ENCODE measurements at places on chromosomes 1 and 21.

GRCh38 chr1:155813672-155814071, 43.3 kb downstream of the GON4L start:
- no peak for DNase-seq

- no peak for DNase-seq
These were observed 5.6 kb upstream of the REN start for GRCh38 chr1:204171751-204172178.

- DNase-seq, result no peak
These were observed 21.3 kb downstream of the PDE4B start for GRCh38 chr1:65813956-65814355.

DNA sequence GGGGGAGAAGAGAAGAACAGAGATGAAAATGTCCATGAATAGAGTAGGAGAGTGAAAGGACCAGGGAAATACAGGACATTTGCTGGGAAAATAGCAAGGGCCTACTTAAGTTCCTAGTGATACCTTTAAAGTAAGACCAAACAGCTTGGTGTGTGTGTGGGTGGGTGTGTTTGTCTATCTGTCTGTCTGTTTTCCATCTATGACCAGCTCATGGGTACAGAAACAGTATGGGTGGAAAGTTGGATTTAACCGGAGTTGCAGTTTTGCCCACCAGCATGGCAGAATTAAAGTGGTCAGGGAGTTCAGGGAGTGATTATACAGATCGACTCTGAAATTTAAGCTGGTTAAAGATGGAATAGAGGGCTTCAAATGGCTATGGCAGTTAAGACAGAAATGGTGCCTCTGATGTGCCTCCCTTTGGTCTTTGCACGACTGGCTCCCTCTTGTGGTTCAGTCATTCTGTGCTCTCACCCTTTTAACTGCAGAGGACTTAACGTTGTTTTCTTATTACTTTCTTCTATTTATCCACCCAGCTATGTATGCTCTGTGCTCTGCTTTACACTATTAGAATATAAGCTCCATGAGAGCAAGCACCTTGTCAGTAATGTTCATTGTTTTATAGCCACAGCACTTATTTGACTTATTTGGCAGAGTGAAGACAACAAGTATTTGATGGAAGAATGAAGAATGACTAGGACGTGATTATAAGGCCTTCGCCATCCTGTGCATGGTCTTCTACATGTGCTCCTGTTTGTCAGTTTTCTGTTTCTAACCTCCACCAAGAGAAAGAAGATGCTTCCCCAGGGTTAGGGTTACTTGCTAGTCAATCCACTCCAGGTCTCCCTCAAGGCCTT, 72.7 kb upstream of the AK4 start:
- peak; percentile 40 for DNase-seq

GRCh38 chr1:181335631-181336030, 147.7 kb upstream of the CACNA1E start:
- no peak for DNase-seq

DNA sequence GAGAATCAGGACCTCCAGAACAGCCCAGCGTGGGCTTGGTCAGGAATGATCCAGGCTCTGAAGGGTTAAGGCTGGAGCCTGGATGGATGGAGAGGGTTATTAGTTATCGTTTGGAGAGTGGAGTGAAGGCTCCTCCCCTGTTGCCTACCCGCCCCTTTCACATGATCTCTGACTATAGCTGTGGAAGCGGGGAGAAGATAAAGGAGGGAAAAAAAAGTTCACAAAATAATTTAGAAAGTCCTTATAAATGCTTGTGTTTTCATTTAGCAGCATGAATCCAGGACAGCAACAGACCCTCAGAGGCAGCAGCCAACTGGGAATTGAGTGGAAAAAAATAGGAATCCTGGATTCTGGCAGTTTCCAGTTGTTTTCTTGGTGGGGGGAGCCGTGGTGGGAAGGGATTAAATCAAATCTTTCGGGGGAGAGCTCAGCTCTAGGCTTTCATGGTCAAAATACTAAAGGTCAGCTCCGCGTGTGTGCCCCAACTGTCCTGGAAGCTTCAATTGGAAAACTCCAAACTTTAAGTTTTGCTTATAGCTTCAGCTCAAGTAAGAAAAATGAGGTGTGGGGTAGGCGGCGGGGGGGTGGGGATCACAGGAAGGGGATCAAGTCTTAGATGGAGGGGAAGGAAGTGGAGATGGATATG, 595 bp upstream of the DDR2 start:
- no peak for DNase-seq

- no peak for DNase-seq
These were observed 304.9 kb upstream of the USP24 start for GRCh38 chr1:55519937-55520683.

GRCh38 chr1:79695138-79695537, 688.6 kb upstream of the ADGRL4 start:
- DNase-seq, result no peak

- DNase-seq, result no peak
These were observed 74.3 kb downstream of the KIF26B start for GRCh38 chr1:245229051-245229450.

DNA sequence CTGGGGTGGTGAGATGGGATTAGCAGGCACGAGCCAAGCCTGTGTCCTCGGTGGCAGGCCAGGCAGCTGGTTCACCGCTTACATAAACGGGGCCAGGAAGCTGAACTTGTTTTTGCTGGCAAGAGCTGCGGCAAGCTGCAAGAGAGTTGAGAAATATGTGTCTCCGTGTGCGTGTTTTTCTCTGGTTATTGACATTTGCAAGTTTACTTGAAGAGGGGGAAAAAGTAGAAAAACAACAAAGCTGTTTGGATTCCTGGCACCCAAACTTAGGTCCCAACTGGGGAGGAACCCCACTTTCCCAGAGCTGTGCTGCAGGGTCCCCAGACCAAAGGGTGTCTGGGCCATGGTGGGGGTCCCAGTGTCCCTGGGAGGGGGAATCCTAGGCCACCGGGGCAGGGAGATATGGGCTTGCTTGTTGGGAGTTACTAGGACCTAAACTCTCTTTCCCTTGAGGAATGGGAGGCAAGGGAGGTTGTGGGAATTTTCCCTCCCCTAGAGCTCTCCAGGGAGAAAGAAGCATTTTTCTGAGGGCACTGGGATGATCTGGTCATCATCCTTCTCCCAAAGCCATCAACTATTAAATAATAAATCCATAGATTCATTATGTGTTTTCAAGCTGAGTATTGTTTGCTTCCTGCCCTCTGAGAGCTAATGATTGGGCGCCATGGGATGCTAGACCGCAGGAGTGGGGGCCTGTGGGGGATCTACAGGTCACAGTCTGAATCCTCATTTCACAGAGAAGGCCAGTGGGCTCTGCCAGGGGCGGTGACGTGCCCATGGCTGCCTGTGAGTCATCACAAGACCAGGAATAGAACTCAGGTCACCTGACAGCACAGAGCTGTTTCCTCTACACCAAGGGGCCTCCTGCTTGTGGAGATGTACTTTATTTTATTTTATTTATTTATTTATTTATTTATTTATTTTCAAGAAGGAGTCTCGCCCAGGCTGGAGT, 14.8 kb downstream of the IL6R start:
- DNase-seq, result peak; percentile 47

GRCh38 chr1:164719676-164720439, 160.9 kb downstream of the PBX1 start:
- no peak for DNase-seq

GRCh38 chr1:201275253-201275666, 8.0 kb upstream of the PKP1 start:
- DNase-seq, result no peak

- no peak for DNase-seq
These were observed 351.5 kb downstream of the PLPP3 start for GRCh38 chr1:56227886-56228285.

- no peak for DNase-seq
These were observed 7.9 kb downstream of the H6PD start for GRCh38 chr1:9242338-9242969.

DNA sequence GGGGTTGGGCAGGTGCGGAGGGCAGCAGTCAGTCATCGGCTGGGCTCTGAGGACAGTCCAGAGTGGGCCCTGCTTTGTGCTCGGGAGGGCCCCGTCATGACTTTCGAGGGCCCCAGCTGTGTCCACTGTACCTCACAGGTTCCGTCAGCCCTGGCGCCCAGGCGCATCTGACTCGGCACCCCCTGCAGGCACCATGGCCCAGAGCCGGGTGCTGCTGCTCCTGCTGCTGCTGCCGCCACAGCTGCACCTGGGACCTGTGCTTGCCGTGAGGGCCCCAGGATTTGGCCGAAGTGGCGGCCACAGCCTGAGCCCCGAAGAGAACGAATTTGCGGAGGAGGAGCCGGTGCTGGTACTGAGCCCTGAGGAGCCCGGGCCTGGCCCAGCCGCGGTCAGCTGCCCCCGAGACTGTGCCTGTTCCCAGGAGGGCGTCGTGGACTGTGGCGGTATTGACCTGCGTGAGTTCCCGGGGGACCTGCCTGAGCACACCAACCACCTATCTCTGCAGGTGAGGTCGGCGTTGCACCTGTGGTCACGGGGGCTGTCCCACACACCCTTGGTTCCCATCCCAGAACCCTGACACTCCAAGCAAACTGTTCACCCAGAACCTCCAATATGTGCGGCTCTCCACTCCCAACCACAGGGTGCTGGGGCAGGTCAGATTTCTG, 7.8 kb downstream of the PODN start:
- no peak for DNase-seq

DNA sequence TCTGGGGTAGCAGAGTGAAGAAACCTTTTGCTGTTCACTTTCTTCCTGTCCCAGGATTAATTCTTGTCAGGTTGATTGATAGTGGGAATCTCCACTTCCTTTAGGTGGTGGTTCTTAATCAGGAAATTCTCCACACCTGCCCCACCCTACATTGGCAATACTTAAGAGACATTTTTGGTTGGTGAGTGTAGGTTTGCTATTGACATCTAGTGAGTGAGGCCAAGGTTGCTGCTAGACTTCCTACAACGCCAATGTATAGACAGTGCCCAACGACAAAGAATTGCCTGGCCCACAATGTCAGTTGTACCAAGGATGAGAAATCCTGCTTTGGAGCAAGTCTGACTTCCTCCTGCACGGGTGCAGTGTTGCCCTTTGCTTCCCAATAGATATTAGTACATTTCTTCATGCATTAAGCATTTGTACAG, 38.5 kb downstream of the MAP3K7CL start:
- DNase-seq, result no peak

GRCh38 chr1:19618428-19618827, 25.7 kb upstream of the NBL1 start:
- DNase-seq, result no peak

GRCh38 chr1:20086800-20087199, 16.8 kb downstream of the PLA2G5 start:
- DNase-seq, result no peak

GRCh38 chr1:208329300-208329699, 85.1 kb upstream of the PLXNA2 start:
- DNase-seq, result no peak

GRCh38 chr1:163372576-163372975, 50.8 kb downstream of the NUF2 start:
- no peak for DNase-seq

DNA sequence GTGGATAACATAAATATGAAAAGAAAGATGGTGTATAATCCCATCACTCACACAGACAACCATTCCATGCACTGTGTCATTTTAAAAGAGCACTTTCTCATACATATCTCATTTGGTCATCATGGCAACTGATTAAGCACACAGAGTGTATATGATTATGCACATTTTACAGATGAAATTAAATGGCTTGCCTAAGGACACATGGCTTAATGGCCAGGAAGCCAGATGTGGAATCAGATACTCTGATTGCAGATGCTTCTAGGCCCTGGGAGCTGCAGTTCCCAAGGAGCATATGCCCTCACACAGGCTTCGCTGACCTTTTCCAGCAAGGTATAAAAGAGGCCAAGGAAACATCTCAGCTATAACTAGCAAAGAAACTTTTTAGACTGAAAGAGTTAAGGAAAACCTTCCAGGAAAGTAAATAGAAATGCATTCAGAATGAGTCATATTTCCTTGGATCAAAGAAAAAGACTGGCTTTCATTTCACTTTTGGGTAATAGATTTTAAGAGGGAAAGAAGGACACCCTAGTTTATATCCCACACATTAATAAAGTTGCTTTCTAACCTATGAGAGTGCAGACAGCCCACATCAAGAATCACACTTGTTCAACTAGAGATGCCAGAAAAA, 19.6 kb upstream of the FAM89A start:
- no peak for DNase-seq

DNA sequence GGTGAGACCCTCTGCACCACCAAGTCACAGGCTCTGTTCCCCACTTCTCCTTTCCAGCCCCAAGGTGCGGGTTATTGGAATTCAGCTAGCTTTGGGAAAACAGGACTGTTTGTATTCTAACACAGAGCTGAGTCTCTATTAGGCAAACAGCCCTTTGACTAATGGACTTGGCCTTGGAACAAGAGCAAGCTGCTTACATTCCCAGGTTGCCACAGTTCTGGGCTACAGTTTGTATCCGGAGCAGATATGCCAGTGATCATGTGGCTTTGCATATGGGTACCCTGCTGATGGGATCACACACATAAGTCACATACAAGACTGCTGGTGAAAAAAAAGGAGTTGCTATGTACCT, 110.5 kb upstream of the COA6 start:
- DNase-seq, result no peak

DNA sequence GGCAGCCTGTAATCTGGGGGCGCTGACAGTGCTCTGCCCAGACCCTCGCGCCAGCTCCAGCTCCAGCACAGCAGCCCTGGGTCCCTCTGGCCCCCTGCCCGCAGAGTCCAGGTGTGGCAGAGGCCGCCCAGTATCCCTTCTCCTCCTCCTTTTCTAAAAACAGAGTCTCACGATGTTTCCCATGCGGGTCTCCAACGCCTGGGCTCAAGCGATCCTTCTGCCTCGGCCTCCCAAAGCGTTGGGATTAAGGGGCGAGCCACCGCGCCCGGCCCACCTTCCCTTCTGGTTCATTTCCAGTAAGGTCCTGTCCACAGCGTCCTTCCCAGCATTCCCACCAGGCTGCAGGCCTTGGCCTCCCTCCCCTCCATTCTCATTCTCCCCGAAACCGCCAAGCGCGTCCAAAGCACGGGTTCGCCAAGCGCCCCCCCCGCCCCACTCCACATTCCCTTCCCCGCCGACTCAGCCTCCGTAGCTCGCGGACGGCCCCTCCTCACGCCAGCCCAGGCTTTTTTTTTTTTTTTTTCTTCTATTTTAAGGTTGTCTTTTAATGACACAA, 2.0 kb upstream of the PCBP3 start:
- no peak for DNase-seq

DNA sequence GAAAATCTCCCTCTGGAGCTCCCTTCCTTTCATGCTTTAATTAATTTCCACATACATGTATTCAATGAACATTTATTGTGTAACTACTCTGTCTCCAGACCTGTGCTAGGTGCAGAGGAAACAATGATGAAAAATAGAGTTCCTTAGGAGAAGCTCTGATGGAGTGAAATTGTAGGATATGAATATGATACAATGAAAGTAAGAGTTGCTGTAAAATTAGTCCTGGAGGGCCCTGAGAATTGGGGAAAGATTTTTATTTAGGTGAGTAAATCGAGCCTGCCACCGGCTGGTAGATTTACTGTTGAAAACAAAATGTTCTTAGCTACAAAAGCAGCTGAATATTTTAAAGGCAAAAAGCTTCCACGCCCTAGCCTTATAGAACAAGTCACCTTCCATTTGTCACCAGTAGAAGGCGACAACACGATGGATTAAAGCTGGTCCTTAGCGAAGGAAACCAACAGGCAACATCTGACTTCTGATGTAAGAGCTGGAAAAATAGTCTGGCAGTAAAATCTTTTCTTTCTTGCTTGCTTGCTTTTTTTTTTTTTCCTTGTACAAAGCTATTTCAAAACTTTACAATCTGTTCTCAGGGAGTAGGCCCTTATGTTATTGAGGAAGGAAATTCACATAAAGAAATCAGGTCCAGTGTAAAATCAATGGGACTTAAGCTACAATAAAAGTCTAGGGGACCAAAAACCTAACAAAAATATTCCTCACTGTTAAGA, 82.0 kb upstream of the ROR1 start:
- no peak for DNase-seq

GRCh38 chr1:53585565-53585964, 126.4 kb downstream of the DMRTB1 start:
- no peak for DNase-seq
